ENCODE measurements at places on chromosomes 6 and 20.

- no peak for DNase-seq
These were observed 290.3 kb upstream of the STXBP5 start for GRCh38 chr6:146913842-146914488.

DNA sequence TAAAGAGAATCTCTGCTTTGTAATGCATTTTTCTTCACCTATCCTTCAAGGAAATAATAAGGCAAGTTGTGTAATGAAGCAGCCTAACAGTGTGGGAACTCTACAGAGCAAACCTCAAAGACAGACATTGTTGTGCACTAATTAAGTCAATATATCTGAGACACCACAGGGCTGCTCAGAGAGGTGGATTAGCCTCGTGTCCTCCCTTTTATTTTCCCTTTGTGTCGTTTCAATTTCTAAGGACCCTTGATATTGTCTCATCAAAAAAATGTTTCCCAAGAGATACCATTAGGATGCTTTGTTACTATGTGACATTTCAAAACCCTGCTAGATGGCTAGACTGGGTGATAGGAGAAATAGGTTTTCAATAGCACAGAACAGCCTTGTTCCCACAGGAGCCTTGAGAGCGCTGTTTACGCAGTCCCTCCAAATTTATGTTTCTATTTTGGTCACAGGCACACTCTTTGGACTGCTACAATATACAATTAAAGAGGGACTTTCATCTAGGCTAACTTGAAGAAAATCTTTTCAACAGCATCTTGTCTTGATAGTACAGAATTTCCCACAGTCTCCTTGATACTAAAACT is 23.1 kb downstream of the UBE3D start:
- no peak for DNase-seq

- no peak for DNase-seq
These were observed 968.7 kb upstream of the ADGRB3 start for GRCh38 chr6:67666177-67666964.

DNA sequence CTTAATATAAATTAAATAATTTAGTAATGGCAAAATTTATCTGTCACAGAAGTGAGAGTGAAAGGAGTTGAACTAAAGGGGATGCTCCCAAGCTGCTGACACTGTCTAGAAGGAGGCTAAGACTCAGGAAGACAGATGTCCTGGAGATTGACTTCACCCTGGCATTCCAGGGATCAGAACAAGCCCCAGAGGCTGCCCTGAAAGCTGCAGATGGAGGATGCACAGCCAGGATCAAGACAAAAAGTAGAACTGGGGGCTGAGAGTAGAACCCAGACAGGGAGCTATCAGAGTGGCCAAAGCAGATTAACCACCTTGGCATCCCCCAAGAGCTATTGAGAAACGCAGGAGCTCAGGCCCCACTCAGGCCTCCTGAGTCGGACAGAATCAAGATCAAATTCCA is 189.2 kb upstream of the PLCB4 start:
- no peak for DNase-seq

- DNase-seq = no peak
These were observed 17.1 kb downstream of the PRKN start for GRCh38 chr6:162710419-162710818.

DNA sequence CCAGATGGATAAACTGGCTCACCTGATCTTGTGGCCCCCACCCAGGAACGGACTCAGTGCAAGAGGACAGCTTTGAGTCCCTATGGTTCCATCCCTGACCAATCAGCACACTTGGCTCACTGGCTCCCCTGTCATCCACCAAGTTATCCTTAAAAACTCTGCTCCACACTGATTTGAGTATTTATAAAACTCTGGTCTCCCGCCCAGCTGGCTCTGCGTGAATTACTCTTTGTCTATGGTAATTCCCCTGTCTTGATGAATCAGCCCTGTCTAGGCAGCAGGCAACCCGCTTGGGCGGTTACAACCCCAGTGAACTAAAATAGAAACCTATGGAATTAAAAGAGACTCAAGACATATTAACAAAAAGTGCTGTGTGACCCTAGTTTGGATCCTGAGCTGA is 38.1 kb upstream of the CD83 start:
- no peak for DNase-seq

DNA sequence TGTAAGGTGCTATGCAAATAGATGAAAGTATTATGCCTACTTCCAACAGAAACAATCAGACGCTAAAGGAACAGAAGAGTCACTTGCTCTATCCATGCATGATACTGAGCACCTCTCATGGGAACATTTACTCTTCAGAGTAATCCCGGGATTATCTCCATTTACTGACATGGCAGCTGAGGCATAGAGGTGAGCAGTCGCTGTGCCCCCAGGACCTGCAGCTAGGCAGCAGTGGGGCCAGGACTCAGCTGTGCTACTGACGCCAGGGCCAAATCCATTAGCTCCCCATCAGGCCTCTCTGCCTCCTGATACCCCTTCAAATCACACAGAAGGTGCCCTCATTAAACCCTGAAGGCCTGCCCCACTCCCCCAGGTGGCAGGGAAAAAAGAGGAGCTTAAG is 51.9 kb downstream of the TRAM2 start:
- no peak for DNase-seq

DNA sequence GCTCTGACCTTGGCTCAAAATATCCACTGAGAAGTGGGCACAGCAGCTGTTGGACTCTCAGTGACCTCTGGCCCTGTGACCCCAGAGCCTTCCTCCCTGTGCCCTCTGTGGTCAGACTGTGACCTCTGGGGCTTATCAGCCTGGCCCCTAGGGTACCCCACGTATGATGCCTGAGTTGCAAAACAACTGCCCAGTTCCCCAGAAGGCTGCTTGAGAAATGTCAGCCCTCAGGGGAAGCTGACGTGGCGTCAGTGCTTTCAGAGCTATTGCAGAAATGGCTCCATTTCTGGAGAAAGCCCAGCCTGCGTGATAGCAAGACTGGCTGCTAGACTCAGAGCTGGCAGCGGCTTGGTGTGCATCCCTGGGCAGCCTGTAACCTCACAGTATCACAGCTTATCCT is 31.5 kb upstream of the TGM2 start:
- no peak for DNase-seq

DNA sequence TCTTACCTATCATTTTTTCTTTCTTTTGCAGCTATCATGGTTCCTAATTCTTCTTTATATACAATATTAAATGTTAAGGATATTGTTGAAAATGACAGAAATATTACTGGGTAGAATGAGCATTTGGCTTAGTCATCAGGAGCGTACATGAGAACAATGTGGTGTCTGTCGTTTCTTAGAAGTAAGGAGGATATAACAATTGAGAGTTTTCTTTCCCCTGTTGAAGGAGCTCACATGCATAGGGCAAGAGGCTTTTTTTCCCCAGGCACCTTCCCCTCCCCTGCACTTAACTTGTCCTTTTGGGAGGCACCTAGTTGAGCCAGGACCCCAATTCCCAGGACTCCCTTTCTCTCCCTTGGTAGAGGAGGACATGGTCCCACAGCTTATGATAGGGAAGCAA is 25.0 kb downstream of the MC3R start:
- no peak for DNase-seq

GRCh38 chr6:127303917-127304316 is 37.3 kb downstream of the RNF146 start:
- no peak for DNase-seq

DNA sequence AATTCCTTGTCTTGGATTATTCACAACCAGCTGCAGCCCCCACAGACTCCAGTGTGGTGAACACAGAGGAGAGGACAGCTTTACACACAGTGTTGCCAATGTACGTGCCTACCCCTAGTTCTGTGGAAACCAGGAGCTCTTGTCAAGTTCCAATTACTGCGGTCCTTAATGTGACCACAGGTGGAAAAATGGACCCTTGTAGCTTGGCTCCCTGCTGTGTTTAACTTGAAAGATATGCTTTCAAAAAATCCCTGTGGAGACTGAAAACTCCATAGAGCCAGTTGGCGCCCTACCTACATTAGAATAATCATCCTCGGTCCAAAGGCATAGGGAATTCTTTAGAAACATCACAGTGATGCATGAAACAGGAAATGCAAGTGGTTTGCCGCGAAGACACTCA is 118.3 kb upstream of the SLC22A23 start:
- no peak for DNase-seq

DNA sequence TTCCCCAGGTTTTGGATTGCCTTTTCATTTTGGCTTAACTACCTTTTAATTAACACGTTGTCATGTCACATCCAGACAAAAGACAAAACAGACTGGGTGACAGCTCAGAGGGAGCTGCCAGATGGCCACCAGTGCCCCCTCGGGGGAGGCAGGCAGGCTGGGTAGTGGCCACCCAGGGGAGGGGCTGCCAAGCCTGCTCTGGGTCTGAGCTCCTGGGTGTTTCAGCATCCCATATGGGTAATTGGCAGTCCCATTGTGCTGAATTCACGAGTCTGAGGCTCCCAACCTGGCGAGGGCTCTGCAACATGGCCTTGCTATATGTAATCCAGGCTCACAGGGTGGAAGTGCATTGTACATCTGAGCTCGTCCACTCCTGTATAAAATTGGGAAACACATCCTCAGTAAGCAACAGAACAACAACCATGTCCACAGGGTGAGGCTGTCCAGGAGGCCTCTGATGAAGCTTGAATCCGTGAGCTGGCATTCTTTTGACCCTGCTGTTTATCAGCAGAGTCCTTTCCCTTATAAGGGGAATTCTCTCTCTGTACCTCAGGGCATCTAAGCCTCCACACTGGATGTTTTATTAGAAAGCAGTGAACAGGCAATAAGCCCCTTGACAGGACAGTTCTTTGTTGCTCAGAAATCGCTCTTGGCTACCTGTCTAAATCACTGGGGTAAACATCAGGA is 111.7 kb upstream of the SLC22A23 start:
- no peak for DNase-seq

DNA sequence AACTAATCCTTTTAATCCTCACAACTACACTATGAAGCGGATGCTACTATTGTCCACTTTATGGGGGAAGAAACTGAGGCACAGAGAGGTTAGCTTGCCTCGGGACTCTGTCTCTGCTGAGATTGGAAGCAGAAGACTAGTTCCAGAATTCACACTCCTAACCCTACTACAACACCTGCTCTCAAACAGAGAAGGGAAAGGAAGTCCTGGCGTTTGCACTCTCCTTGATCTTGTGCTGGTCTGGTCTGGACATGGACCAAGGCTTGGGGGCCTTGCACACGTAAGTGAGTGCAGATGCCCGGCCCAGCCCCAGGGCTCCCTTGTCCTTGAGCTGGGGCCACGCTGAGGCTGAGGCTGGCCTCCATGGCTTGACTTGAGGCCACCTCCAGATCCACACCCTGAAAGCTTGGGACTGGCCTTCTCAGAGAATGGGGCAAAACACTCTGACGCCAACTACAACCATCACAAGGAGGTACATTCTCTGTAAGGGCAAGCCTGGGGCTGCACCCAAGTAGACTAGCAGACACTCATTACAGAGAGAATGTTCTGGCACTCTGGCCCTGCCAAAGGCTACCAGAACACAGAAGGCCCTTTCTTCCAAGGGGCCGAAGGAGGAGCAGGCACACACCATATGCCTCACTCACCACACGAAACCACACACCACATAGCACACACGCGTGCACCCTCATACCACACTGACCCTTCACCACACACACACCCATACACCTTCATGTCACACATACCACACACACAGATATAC is 33.3 kb upstream of the EZR start:
- no peak for DNase-seq

DNA sequence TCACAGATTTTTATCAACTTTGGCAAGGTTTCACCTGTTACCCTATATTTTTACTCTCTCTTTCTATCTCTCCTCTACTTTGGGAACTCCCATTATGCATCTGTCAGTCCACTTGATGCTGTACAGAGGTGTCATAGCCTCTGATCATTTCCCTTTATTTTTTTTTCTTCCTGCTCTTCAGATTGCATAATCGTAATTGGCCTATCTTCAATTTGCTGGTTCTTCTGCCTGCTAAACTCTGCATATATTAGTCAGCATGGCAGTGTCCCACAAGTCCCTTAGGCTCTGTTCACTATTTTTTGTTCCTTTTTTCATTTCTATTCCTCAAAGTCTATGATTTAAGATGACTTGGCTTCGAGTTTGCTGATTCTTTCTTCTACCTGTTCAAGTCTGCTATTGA is 44.7 kb upstream of the MICB start:
- no peak for DNase-seq

- DNase-seq = no peak
These were observed 11.5 kb upstream of the CDKN1A start for GRCh38 chr6:36666826-36667591.

DNA sequence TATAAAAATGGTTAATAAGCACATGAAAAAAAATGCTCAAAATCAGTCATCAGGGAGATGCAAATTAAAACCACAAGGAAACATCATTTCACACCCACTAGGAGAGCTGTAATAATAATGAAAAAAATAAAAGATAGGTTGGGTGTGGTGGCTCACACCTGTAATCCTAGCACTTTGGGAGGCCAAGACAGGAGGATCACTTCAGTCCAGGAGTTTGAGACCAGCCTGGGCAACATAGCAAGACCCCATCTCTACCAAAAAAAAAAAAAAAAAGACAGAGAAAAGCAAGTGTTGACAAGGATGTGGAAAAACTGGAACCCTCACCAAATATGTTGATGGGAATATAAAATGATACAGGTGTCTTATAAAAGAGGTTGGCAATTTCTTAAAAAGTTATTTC is 3.0 kb upstream of the MYLK4 start:
- no peak for DNase-seq

GRCh38 chr6:4506223-4506622 is 270.0 kb upstream of the CDYL start:
- no peak for DNase-seq

GRCh38 chr6:85273046-85273445 is 176.8 kb upstream of the NT5E start:
- DNase-seq = no peak

- no peak for DNase-seq
These were observed 17.1 kb downstream of the KIF6 start for GRCh38 chr6:39707962-39708683.

DNA sequence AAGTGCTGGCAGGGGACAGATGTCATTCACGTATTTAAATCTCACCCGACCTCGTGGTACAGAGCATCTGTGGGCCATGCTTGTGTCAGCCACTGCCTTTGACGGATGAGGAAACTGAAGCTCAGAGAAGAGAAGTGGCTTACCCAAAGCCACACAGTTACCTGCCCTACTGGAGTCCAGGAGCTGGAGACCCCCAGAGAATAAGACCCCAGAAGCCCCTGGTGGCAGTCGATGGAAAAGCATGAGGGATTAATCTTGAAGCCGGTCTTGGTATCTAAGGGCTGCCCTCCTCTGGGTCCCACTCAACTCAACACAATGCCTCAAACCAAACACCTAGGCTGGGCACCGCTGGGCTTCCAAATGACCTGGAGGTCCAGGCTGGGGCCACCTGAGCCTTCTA is 83.1 kb downstream of the GRM4 start:
- DNase-seq = no peak

- DNase-seq = no peak
These were observed 248.5 kb downstream of the FOXC1 start for GRCh38 chr6:1858196-1858595.

DNA sequence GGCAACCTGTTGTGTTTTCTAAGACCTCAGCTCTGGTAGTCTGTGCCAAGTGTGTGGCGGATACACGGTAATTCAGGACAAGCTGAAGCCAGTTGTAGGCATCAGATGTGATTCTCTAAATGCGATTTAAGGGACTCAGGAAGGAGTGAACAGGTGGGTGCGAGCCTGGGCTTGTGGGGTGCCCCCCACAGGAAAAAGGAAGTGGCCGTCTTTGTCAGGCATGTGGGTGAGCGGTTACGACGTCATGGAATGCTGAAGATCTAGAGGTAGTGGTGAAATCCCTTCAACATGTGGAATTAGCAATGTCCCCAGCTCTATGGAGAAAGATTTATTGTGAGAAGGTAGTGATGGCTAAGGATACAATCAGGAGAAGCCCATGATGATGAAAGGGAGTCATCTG is 95.1 kb upstream of the EXOC2 start:
- DNase-seq = peak; percentile 14
